ENCODE measurements at places on chromosomes 11 and 22.

GRCh38 chr22:42328130-42328783 is 57.8 kb upstream of the TCF20 start:
- no peaks in the 10 kb centered on the region for H3K27me3 ChIP-seq
- H3K36me3 ChIP-seq, result no peaks in the 10 kb centered on the region
- H3K4me3 ChIP-seq, result no peak overlapping the region
- no peak for DNase-seq

DNA sequence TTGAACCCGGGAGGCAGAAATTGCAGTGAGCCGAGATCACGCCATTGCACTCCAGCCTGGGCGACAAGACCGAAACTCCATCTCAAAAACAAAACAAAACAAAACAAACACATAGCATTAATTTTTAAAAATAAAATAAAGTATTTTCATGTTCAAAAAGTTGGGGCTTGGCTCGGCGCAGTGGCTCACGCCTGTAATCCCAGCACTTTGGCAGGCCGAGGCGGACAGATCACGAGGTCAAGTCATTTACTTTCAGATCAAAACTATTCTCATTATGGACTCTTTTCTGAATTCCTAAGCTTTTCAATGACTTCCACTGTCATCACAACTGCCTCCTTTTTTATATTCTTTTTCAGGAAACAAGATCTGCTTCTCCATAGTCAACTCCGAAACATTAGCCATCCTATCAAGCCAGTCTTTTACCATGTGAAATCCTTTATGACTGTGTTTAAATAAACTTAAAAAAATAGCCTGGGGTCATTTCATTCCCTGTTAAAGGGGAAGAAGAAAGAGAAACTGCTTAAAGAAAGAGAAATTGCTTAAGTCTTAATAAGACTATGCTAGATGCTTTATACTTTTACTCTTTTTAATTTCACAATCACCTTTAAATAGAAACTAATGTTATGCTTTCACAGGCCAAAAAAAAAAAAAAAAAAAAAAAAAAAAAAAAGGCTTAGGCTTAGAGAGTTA is 13.1 kb upstream of the CHRNA10 start:
- no peak overlapping the region for H3K4me3 ChIP-seq
- no peak for DNase-seq
- H3K27ac ChIP-seq, result no peak overlapping the region

DNA sequence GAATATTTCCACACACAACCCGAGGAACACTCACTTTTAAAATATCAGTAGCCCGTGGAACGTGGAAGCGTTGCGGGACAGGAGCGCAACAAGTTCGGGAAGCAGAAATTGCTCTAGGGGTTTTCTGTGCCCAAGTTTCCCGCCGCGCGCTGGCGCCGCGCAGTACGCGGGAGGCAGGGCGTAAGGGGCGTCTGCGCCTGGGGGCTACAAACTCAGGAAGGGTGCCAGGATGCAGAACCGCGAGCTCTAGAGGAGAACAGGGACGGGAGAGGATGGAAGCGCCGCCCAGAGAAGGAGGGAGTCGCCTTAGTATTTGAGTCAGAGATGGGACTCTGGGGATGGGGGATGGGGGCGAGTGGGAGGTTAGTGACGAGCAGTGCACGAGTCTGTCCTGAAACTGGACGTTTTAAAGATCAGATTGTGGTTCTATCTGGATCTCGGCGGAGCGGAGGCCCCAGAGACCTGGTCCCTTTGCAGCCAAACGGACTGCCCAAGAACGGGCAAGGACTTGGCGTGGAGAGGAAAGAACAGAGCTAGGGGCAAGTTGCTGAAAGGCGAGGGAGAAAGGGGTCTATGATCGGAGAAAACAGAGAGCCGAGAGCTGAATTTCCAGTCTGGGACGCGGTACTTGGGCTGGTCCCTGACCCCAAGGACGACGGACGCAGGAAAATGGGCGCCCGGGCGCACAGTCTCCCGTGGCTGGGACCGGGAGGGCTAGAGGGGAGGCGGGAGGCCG is 4.7 kb downstream of the BSX start:
- peak overlapping the region; percentile 26 for H3K4me3 ChIP-seq
- no peak for DNase-seq
- no peaks in the 10 kb centered on the region for H3K4me1 ChIP-seq
- no peak overlapping the region for H3K27ac ChIP-seq
- H3K27me3 ChIP-seq, result peaks cover 38% of the 10 kb centered on the region
- no peaks in the 10 kb centered on the region for H3K36me3 ChIP-seq

- H3K27ac ChIP-seq, result no peak overlapping the region
- H3K27me3 ChIP-seq, result no peaks in the 10 kb centered on the region
- no peak for DNase-seq
- no peaks in the 10 kb centered on the region for H3K4me1 ChIP-seq
Measured at GRCh38 chr11:12361682-12362081, 15.7 kb upstream of the PARVA start.

DNA sequence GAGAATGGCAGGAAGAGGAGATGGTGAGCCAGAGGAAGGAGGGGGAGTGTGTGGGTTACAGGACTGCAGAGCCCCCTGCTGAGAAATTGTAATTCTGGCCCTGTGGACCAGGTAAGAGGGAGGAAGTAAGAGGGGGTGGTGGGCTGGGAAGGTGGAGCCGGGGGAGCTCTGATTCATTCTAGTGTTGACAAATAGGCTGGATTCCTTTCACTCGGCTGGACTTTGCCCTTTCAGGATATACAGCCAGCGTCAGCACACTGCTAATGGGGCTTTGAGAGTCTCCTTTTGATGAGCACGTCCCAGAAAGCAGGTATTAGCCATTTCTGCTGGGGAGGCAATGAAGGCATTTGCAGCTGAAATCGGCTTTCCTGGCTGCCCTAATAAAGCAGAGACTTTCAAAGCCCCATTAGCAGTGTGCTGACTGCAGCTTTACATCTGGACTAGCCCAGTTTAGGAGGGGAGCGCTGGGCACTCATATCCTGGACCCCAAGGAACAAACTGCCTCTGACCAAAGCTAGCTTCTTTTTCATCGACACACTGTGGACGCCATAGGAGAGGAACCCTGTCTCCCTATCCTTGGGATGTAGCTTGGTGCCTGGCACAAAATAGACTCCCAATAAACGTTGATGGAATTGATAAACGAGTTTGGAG is 44.8 kb upstream of the CADM1 start:
- no peak for DNase-seq
- no peak overlapping the region for H3K4me3 ChIP-seq
- H3K27me3 ChIP-seq, result no peaks in the 10 kb centered on the region
- H3K4me1 ChIP-seq, result no peaks in the 10 kb centered on the region
- no peaks in the 10 kb centered on the region for H3K36me3 ChIP-seq
- H3K27ac ChIP-seq, result no peak overlapping the region

DNA sequence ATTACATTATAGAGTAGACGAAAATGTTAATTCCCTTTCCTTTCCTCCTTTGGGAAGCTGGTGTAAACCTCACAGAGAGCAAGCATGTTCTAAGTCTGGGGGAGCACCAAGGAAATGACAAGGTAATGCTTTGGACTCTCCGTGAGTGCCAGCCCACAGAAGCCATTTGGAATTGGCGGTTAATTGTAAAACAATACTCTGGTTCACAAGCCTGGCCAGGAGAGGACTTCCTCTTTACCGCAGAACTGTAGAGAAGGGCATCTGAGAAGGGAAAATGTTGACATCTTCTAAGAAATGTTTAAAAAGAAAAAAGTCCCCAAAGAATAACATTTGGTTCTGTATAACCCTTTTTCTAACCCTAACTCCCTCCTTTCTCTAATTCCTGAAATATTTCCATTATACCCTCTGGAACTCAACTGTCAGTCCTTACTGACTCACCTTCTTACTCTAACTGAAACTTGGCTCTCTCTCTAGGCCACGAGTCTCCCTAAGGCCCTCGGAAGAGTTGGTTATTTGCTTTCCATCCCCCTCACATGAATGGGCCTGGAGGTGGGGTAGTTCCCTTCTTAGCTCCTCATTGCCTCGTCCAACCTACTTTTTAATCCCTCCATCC is 379.8 kb downstream of the SOX6 start:
- no peak overlapping the region for H3K27ac ChIP-seq
- no peaks in the 10 kb centered on the region for H3K27me3 ChIP-seq
- no peaks in the 10 kb centered on the region for H3K36me3 ChIP-seq
- no peaks in the 10 kb centered on the region for H3K4me1 ChIP-seq
- H3K4me3 ChIP-seq, result no peak overlapping the region
- no peak for DNase-seq

DNA sequence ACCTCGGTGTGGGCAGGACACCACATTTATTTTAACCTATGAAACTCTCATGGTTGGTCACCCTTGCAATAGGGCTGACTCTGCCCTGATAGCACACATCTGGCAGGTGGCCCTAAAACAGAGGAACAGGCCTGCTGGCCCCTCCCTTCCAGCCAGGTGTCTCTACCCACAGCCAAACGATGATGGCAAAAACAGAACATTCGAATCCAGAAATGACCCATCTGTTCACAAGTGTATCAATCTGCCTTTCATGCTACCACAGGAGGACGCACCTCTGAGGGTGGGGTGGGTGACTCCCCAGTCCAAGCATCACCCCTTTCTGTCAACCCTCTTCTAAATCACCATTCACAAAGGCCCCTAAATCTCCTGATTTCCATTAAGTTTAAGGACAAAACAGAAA is 118.1 kb downstream of the ETS1 start:
- H3K4me3 ChIP-seq, result no peak overlapping the region
- H3K4me1 ChIP-seq, result peaks cover 40% of the 10 kb centered on the region
- H3K27me3 ChIP-seq, result no peaks in the 10 kb centered on the region
- H3K27ac ChIP-seq, result peak overlapping the region; percentile 85
- peaks cover 12% of the 10 kb centered on the region for H3K36me3 ChIP-seq

DNA sequence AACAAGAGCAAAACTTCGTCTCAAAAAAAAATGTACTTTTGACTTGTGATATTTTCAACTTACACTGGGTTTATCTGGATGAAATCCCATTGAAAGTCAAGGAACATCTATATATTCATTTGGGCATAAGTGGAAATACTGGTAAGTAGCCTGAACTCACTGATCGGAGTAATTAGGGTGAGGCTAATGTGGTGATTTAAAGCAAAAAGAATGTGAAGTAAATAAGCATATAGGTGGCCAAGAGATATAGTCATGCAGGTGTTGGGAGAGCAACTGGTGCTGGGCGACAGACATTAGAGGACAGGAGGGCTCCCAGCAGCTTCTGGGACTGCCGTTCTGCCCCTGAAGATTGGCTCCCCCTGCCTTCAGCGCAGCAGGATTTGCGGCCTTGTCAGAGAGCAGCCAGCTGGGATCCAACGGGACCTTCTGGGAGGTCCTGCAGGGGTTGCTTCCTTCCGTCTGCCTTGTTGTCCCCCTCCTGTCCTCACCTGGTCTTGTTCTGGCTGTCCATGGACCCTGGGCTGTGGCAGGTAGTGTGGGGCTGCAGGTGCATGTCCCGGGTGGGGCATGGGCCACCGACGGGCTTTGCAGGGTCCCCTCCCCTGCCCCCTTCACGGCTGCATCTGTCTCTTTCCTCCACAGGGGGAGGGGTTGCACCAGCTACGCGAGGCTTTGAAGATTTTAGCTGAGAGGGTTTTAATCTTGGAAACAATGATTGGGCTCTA is 14.1 kb downstream of the RHBDD3 start:
- H3K4me1 ChIP-seq, result no peaks in the 10 kb centered on the region
- no peak overlapping the region for H3K27ac ChIP-seq
- H3K36me3 ChIP-seq, result no peaks in the 10 kb centered on the region
- H3K4me3 ChIP-seq, result no peak overlapping the region
- DNase-seq, result no peak
- H3K27me3 ChIP-seq, result no peaks in the 10 kb centered on the region

GRCh38 chr22:24408630-24409029 is 18.8 kb upstream of the ADORA2A start:
- DNase-seq, result peak; percentile 45
- H3K27me3 ChIP-seq, result no peaks in the 10 kb centered on the region
- H3K36me3 ChIP-seq, result peaks cover 30% of the 10 kb centered on the region

GRCh38 chr22:27982106-27982505 is 63.0 kb upstream of the PITPNB start:
- H3K36me3 ChIP-seq, result peaks cover 51% of the 10 kb centered on the region
- no peaks in the 10 kb centered on the region for H3K4me1 ChIP-seq
- H3K27me3 ChIP-seq, result no peaks in the 10 kb centered on the region
- no peak overlapping the region for H3K27ac ChIP-seq

- no peaks in the 10 kb centered on the region for H3K36me3 ChIP-seq
- no peaks in the 10 kb centered on the region for H3K27me3 ChIP-seq
- no peak for DNase-seq
Measured at GRCh38 chr11:75465701-75466531, 32.9 kb upstream of the KLHL35 start.

DNA sequence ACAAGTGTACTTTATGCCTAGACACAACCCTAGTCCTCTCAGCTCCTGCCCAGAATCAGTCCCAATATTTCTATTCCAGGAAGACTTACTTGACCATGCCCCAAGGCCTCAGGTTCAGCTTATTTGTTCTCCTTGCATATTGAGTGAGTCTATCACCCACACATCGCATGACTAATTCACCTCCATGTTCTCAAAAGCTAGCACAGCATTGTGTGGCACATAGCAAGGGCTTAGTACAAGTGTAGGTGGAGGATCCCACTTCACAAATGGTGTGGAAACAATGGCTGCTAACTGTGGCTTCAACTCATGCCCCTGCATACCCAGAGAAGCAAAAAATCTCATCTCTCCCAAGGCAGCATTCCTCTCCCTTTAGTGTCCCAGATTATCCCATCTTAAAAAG is 602.6 kb upstream of the API5 start:
- no peaks in the 10 kb centered on the region for H3K36me3 ChIP-seq
- DNase-seq, result no peak
- H3K27me3 ChIP-seq, result no peaks in the 10 kb centered on the region
- H3K4me1 ChIP-seq, result no peaks in the 10 kb centered on the region

DNA sequence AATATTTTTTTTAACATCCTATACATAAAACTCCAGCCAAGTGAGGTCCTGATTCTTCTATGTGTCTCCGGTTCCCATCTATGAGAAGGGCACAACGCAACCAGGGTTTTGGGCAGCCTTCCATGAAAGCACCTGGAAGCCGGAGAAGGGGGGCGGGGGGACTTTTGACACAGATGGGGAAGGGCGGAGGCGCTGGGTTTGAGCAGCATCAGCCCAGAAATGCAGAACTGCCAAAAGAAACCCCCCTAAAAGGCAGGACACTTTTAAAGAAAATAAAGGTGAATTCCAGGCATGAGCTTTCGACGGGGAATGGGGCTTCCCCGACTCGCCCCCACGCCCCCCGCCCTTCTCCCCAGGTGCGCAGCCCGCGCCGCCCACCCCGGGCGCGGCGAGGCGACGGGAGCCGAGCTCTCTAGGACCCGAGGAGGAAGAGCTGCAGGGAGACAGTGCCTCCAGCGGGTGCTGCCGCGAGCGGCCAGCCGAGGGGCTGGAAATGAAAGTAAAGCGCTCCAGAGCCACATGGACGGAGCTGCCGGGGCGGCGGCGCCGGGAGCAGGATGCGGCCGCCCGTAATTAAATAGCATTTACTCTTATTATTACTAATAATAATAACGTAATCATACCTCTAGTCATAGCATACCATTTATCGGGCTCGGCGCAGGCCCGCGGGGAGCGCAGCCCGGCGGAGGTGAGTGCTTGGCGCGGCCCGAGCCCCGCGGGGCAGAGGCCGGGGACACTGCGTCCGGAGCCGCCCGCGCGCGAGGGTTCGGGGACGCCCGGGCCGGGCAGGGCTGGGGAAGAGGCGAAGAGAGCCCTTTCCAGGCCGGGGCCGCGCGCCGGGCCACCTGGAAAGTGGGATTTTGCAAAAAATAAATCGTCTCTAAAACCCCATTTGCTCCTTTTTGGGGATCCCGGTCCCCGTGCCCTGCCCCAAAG is at the start of gene ZC3H7B:
Gene ZC3H7B (plus strand): TSS at position 441 of the 936 bp plus-strand sequence. CDS start 19,136 bp downstream, outside the sequence.
- no peaks in the 10 kb centered on the region for H3K4me1 ChIP-seq
- peak within 1 kb of the TSS; percentile 78 for H3K4me3 ChIP-seq
- peak; percentile 24 for DNase-seq
- H3K27me3 ChIP-seq, result no peaks in the 10 kb centered on the region

GRCh38 chr11:66343176-66343575 is 1.7 kb downstream of the BRMS1 start:
- DNase-seq, result no peak
- H3K36me3 ChIP-seq, result peaks cover 30% of the 10 kb centered on the region
- H3K4me1 ChIP-seq, result peaks cover 13% of the 10 kb centered on the region
- no peaks in the 10 kb centered on the region for H3K27me3 ChIP-seq
